ENCODE measurements at places on chromosomes 13 and 19.

GRCh38 chr13:76330761-76331160 lies 555.4 kb downstream of the KCTD12 start:
- DNase-seq: no peak

GRCh38 chr19:51546650-51547396 lies 15.4 kb upstream of the SIGLEC6 start:
- DNase-seq: no peak

DNA sequence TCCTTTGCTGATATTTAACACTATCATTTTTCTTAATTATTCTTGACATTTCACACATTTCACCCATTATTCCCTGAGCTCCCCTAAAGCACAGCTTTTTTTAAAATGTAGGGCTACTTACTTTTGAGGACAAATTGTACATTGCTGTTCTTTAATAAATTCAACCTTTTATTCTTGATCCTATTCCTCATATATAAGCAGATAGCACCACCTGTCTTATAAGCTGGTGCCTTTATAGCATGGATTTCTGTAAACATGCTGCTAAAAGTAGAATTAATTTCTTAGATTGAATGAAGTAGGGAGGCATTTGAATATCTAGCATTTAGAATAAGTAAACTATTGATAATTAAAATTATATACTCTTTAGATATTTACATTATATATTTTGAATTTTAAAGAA lies 603.4 kb upstream of the PCDH9 start:
- DNase-seq: no peak

- no peak for DNase-seq
These were observed 67.1 kb downstream of the ZNF536 start for GRCh38 chr19:30439310-30439709.

DNA sequence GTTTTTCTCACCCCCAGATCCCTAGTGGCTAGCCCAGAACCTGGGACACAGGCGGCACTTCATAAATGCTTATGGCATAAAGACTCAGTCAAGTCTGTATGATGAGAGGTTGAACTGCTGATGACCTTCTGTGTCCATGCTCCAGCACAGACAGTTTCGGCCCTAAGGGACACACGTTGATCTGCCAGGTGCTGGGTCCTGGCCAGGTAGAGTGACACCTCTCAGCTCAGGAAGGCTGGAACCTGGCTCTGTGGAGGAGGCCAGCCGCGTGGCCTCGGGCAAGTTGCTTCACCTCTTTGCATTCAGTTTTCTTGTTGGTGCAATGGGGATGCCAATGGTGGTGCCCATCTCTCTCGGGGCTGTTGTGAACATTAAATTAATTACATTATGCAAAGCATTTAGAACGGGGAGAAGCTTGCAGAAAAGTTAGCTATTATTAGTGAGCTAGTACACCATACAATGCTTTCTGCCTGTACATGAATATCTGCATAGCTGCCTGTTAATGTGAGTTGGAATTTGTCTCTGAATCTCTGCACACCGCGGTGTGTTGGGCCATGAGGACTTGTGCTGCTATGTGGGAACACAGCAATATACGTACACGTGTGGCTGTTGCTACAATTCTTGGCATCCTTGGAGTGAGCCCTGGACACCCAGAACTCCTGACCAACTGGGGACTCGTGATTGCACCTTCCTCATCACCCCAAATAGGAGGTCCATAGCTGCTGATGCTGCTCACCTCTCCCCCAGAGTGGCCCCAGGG lies 8.4 kb downstream of the GADD45B start:
- no peak for DNase-seq

DNA sequence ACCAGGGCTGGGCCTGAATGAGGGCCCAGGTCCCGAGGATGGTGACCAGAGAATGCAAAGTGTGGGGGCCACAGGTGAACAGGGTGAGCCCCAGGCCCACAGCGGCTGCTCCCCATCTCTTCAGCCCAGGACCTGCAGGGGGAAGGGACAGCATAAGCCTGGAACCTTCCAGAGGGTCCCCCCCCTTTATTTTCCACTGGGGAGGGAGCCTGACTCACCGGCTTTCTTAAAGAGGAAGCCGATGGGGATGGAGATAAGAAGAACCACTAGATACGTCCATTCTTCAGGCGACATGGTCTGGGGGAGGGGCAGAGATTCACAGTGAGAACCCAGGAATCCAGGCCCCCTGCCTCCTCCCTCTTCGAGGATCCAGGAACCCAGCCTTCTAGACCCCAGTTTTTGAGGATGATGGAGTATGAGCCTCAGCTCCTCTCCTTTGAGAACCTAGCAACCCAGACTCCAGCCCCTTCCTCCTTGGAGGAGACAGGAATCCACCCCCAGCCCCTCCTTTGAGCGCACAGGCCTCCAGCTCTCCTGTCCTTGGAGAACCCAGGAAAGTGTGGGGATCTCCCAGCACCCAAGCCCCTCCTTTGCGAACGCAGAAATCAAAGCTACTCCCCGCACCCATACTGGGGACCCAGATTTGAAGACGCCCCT lies 1.0 kb downstream of the MBOAT7 start:
- DNase-seq: no peak

- no peak for DNase-seq
These were observed 1.7 kb upstream of the S1PR4 start for GRCh38 chr19:3176715-3177501.

DNA sequence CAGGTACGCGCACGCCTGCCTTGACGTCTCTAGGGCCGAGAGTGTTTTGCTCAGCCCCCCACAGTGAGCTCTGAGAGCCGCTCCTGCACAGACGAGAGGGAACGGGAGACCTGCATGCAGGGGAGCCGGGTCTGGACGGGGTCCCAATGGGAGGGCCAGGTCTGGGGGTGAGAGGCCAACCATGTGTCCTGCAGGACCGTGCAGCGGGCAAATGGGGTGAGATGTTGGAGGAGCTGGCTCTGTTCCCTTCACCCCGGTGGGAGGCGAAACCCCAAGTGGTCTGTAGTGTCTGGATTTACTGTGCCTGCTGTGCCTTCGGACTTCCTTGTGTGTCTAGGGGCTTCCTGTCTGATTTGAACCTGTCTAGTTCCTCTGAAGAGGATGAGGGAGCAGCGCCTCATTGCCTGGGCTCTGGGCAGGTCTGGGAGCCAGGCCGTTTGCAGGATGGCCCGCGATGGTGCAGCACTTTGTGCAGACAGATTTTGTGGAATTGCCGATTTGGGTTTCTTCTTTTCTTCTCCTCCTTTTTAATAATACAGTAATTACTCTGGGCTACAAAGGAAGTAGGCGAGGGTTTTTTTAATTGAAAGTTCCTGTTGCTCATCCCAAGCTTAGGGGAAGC lies 2.1 kb downstream of the CSNK1G2 start:
- no peak for DNase-seq

DNA sequence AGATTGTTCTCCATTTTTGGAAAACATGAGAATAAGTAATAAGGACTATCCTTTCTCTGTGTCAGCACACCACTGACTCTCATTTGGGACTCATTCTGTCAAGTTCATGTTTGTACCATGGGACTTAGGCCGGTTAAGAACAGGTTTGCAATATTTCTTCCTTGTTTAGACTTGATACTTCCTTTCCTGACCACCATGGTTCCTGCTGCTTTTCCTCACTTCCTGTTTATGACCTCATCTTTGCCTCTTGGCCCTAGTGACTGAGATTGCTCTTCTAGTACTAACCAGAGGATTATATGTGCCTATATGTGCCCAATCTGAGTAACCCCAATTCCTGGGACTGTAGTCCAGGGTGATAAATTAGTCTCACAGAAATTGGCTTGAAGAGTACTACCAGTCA lies 32.5 kb upstream of the NDFIP2 start:
- DNase-seq: no peak

DNA sequence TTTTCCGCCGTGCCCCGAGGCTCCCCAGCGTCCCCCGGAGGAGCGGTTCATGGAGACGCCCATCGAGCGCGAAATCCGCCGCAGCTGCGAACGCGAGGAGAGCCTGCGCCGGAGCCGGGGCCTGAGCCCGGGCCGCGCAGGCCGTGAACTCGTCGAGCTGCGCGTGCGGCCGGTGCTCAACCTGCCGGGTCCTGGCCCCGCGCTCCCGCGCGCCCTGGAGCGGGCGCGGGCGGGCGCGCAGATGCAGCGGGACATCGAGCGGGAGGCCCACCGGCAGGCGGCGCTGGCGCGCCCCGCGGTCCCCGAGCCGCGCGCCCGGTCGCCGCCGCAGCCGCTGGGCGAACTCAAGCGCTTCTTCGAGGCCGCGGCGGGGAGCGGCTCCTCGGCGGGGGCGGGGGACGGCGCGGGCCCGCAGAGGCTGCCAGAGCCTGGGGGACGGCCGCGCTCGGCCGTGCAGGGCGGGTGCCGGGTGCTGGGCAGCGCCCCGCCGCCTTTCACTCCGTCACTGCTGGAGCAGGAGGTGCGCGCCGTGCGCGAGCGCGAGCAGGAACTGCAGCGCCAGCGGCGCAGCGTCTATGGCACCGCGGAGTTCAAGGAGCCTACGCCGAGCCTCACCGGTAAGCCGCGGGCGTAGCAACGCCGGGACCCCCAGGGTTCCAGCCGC lies 807 bp downstream of the MISP3 start:
- no peak for DNase-seq

DNA sequence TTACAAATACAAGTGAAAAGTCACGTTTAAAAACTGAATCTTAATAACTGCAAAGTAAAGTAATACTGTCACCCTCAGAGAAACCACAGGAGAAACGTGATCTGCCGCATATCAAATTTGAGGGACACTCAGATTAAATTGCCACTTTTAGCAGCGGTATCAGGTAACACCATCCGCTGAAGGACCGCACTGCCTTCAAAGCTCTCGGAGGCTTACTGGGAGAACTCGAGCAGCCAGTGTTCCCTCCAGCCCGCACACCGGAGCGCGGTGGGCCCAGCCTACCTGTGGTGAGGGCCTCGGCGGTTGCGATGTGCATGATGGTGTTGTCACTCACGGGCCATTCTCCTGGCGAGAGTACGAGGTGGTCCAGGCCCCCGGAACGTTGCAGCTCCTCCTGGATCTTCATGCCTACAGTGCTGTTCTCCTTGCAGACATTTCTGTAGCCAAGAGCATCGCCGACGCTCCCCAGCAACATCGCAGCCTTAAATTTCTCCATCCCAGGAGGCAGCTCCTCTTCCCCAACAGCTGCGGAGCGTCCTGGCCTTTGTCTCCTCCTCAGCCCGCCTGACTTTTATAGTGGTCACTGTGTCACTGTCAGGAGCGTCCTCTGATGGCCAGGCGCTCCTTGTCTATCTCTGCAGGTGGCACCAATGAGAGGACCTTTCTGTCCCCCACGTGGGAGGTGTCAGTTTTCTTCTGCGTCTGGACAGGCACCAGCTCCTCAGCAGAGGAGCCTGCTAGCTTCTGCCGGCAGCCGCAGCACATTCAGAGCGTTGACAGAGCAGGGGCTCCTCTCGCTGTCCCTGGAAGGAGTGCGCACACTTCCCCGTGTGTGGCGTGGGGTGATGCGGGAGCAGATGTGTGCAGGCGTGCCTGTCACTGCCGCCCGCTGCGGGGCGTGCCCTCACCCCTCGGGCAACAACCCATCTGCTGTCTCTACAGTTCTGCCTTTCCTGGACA lies at the start of gene ADPRHL1:
ADPRHL1 (minus strand) TSS at position 547 of the 960 bp plus-strand sequence; CDS start at position 496, 51 bp downstream.
- DNase-seq: peak; percentile 76

DNA sequence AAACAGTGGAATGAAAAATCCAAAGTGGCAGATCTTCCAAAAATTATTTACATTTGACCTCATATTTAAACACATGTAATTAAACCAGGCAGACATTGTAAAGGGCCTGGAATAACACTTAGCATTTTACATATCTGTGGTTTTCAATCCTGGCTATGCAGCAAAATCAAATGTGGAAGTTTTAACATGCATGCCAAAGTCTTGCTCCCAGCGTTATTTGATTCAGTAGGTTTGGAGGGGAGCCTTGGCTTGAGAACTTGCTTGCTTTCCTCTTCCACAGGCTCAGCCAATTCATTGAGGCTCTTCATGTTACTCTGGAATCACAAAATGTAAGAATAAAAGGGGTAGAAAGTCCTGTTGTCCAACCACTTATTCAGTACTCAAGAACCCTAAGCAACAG lies 42.5 kb upstream of the INTS6 start:
- no peak for DNase-seq

GRCh38 chr13:97979051-97979450 lies 25.6 kb downstream of the IPO5 start:
- no peak for DNase-seq

DNA sequence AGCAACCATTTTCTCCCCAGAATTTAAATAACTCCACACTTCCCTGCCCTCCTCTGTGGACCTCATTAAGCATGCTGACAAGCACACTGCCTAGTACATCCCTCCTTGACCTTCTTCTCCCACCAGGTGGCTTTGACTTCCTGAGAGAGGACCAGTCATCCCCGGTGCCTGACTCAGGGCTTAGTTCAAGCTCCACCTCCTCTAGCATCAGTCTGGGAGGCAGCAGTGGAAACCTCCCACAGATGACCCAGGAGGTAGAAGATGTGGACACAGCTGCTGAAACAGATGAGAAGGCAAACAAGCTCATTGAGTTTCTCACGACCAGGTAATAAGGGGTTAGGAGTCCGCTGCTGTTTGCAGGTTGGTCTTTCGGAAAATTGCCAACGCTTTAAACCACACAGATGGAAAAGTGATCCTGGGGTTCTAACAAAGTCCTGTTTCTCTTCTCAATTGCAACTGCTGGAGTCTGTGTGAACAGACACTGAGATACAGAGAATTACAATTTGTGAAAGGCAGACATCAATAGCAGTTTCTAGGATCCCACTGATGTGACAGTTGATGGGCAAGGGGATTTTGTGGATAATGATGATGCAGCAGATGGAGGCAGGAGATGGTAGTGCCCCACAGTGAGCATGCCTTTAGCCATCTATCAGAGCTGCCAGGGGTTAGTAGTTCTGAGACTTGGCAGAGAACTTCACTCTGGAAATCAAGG lies 86.7 kb downstream of the ZAR1L start:
- DNase-seq: no peak

GRCh38 chr19:10418485-10419199 lies 1.7 kb upstream of the PDE4A start:
- DNase-seq: no peak

GRCh38 chr13:78022164-78022877 lies 103.7 kb upstream of the EDNRB start:
- DNase-seq: no peak

GRCh38 chr19:12792051-12792852 lies 966 bp downstream of the JUNB start:
- no peak for DNase-seq

DNA sequence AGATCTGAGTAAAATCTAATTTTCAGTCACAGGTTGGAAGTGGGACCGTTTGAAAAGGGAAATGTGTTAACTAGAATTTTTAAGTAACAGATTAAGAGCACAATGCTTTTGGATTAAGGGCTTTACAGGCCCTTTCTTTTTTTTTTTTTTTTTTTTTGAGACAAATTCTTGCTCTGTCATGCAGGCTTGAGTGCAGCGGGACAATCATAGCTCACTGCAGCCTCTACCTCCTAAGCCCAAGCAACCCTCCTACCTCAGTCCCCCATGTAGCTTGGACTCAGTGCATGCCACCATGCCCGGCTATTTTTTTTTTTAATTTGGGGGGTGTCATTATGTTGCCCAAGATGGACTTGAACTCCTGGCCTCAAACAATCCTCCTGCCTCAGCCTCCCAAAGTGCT lies 363.7 kb downstream of the LIG4 start:
- DNase-seq: no peak

GRCh38 chr13:43424412-43424811 lies 362.4 kb downstream of the ENOX1 start:
- no peak for DNase-seq
